Naive thymus-derived CD8-positive, alpha-beta T cell (primary cell): ENCODE measurements at places on chromosomes 1 and 21.

GRCh38 chr1:52901384-52901783 lies 20.2 kb downstream of the ECHDC2 start:
- no peak for DNase-seq

DNA sequence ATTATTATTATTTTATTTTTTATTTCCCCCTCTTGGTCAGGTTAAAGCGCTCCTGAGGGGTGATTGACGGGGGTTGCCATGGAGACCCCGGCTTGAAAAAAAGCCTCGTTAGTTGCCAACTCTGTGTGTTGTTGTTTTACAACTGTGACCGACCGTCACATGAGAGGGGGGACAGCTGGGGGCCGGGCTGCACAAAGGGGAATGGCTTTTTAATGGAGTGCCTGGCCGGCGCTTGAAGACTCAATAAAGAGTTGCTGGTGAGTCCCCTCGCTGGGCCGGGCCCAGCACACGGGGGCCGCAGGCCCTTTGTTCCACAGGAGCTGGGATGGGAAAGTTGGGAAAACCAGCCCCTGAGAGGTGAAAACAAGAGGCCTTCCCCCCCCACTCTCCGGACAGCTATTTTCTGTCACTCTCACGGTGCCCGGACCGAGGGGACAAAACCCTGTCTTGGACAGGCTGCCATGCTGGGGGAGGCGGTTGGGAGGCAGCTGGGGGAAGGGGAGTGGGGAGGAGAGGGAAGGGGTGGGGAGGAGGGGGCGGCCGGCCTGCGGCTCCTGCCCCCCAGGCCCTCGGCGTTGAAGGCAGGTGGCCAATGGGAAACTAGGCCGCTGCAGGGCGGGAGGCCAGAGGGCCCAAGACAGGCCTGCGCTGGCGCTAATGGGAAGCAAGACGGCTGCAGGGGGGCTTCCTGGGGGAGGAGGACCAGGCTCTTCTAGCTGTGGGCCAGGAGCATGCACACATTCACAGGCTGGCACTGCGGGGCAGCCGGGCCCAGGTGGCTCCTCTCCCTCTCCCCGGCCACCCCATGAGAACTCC lies 67.6 kb downstream of the CASZ1 start:
- no peak for DNase-seq

GRCh38 chr1:185695299-185695698 lies 38.9 kb upstream of the HMCN1 start:
- peak; percentile 32 for DNase-seq

- no peak for DNase-seq
These were observed 72.5 kb downstream of the PAX7 start for GRCh38 chr1:18703041-18703621.

GRCh38 chr1:238466459-238466858 lies 575.7 kb upstream of the ZP4 start:
- DNase-seq, result no peak

DNA sequence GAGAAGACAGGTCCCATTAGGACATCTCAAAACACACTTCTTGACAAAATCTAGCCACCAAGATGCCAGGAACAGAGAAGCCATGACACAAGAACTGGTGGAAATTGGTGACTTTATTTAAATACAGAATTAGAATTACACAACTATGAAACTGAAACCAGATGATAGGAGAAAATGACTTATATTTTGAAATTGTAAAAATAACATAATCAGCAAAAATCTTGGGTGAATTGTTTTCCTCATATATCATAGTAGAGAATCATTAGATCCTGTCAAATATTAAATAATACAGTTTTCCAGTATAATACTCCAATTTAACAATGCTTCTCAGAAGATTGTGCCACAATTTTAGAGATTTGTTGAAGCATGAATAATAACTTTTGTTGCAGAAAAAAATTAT lies 81.5 kb upstream of the MROH9 start:
- no peak for DNase-seq

GRCh38 chr1:109251277-109252166 lies 2.2 kb downstream of the CELSR2 start:
- DNase-seq, result no peak

DNA sequence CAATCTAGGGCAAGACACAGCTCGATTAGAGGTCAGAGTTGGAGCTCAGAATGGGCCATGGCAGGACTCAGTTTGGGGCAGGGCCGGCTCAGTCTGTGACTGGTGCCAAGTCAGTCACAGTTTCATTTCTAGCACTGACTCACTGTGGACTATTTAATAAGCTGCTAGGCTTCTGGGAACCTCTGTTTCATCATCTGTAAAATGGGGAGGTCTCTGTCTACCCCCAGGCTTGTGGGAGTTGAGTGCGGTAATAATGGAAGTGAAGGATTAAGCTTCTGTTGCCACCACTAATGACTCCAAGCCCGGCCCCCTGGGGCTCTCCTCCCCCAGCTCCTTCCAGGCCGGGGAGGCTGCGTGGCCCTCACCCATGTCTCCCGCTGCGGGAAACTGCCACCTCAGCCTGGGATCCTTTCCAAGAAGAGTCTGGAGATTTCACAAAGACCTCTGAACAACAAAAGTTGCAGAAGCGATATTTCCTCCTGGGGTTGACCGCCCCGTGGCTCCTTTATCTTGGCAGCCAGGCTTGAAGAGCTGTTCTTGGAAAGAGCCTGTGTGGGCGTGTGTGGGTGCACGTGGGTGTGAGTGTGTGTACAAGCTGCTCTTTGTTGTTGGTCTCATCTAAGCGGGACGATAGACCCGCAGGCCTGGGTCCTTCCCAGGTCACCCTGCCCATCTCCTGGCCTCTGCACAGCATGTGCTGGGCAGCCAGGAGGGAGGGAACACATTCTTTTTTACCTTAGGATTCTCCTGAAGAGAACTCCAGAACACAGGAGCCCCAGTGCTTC lies 29.1 kb downstream of the KNCN start:
- DNase-seq, result no peak

DNA sequence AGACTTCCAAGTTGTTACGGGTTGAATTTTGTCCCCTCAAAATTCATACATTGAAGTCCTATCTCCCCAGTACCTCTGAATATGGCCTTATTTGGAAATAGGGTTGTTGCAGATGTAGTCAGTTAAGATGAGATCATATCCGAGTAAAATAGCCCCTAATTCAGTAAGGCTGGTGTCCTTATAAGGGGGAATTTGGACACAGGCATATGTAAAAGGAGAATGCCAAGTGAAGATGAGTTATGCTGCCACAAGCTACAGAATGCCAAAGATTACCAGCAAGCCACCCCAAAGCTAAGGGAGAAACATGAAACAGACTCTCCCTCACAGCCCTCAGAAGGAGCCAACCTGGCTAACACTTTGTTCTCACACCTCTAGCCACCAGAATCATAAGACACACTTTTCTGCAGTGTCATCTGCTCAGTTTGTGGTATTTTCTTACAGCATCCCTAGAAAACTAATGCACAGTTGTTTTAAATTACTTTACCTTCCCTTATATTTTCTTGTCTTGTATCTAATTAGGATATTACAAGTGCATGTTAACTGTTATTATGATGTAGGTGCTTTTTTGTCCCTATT lies 43.3 kb upstream of the PRDX6 start:
- DNase-seq, result no peak
